Left colon (tissue), 2 donors: ENCODE measurements at places on chromosomes 13 and 19. TPM values are rescaled to one million over a fixed set of nuclear protein-coding genes. Genes with fewer than 3 reads are reported as not detected.

Gene APOC4
- not detected for total RNA-seq

Gene KCTD12
- total RNA-seq: 49.8 TPM

Gene ACP7
- not detected for total RNA-seq

DNA sequence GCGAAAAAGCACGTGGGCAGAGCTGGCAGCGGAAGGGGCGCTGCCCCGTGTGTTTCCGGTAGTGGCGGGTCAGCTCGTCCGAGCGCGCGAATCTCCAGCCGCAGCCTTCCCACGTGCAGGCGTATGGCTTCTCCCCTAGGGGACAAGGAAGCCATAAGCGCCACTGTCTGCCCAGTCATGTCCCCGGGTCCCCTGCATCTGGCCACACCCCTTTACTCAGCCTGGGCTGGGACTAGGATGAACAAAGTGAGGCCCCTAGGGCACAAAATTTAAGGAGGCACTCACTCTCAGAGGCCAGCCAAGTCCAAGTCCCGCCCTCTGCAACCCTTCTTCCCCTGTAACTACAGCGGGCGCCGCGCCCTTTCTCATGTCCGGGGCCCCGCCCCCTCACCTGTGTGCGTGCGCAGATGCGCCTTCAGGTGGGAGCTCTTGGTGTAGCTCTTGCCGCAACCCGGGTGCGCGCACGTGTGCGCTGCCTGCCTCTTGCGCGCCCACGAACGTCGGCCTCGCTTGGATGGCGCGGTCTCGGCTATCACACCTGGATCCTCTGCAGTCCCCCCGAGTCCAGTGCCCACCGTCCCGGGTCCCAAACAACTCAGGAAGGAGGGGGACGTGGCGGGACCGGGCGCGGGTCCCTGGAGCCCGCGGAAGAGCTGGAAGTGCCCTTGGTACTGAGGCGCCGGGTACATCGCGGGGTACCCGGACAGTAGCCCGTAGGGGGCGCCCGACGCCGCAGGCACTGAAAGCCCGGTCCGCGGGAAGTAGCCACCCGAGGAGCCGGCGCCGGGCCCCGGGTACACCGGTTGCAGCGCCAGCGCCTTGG lies 1.9 kb downstream of the KLF1 start:
- peak; percentile 97 for DNase-seq

- peak; percentile 23 for DNase-seq
Measured at GRCh38 chr19:6278740-6279619, 795 bp downstream of the MLLT1 start.

Gene ZNF556
- not detected for total RNA-seq

DNA sequence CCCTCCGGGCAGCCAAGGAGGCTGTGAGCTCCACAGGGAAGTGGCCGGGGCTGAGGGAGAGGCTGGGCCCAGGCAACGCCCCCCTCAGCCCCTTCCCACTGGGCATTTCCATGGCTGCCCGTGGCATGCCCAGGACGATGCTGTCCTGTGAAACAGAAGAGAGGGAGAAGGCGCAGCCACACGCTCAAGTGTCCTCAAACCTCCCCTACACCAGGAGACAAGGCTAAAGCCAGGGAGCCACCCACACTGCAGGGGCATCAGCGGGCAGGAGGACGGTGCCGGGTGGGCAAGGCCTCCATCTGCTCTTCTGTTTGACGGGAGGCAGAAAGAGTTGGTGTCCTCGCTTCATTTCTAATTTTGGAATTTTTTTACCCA lies 14.2 kb upstream of the PROZ start:
- DNase-seq: no peak

Gene PGLYRP2
- not detected for total RNA-seq

GRCh38 chr13:37143911-37144310 lies 38.4 kb upstream of the CSNK1A1L start:
- no peak for DNase-seq

Gene MAN2B1
- 77.9 TPM for total RNA-seq

- peak; percentile 51 for DNase-seq
Measured at GRCh38 chr19:10553943-10554381, 10.3 kb downstream of the ATG4D start.

DNA sequence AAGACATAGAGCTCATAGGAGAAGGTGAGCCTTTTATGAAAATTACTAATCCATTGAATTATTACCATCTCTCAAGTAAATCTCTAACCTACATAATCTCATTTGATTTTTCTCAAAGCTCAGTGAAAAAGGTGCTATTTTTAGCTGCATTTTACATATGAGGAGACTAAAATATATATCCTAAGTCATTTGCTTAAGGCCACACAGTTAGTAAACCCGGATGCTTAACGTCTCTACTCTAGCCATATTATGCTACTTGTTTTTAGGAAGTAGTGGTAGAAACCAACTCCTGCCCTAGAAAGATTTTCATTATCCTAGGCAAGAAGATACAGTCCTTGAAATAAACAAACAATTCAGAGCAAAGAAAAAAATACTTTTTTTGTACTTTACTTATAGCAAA lies 108.9 kb downstream of the RBM26 start:
- no peak for DNase-seq

GRCh38 chr19:277581-278165 lies 13.5 kb downstream of the PLPP2 start:
- no peak for DNase-seq

GRCh38 chr19:7520131-7521051 lies 2.0 kb upstream of the MCOLN1 start:
- no peak for DNase-seq

- DNase-seq: peak; percentile 76
Measured at GRCh38 chr13:21670006-21670882, 629 bp upstream of the FGF9 start.

DNA sequence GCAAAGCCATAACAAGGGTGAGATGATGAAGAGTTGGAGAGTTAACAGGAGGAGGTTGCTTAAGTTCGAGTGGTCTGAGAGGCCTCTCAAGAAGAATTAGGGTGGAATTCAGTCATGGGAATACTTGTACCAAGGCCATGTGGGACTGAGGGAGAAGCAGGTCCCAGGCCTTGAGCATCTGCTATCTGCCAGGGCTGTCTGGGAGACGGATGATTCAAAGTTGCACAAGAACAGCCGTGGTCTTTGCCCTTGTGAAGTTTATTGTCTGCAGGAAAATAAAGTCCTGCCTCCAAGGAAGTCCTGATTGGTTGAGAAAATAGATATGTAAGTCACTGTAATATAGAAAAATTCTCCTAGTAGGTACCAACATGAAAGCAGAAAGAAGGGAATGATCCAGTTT lies 178.8 kb upstream of the RFC3 start:
- peak; percentile 41 for DNase-seq

GRCh38 chr13:113553511-113554332 lies 30.8 kb upstream of the TFDP1 start:
- no peak for DNase-seq

Gene VSTM1
- total RNA-seq: not detected

Gene LYPD3
- total RNA-seq: 0.56 TPM

DNA sequence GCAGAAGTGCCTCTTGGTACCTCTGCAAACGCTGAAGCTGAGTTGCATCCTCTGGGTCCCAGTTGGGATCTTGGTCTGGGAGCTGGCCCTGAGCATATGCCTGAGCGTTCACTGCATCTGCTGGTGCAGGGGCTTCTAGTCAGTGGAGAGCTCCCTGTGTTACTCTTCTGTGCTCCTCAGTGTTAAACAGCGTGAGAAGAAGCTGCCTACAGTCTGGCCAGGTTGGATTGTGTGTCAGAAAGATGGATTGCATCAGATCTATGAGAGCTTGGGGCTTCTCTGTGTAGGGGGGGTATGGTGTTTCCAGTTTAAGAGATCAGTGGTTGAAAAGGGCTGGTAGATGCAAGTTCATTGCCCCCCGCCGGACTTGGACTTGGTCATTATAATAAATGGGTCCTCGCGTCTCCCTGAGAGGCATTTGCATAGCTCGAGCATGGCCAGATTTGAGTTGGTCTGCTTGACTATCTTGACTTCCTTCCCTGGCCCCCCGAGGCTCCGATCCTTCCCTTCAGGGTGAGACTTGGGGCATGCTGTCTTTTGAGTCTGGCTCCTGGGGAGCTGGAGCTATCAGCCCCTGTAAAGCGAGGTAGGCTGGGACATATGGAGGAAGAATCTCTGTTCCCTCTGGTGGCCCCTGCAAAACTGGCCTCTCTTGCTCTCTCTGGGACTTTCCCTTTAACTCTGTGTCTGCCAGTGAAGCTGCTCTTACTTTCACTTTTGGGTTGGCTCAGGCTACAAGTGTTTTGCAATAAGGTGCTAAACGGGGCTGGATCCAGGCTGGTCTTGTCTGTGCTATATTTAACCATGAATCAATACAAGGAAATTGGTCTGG lies 52.9 kb downstream of the OR10H4 start:
- DNase-seq: no peak

DNA sequence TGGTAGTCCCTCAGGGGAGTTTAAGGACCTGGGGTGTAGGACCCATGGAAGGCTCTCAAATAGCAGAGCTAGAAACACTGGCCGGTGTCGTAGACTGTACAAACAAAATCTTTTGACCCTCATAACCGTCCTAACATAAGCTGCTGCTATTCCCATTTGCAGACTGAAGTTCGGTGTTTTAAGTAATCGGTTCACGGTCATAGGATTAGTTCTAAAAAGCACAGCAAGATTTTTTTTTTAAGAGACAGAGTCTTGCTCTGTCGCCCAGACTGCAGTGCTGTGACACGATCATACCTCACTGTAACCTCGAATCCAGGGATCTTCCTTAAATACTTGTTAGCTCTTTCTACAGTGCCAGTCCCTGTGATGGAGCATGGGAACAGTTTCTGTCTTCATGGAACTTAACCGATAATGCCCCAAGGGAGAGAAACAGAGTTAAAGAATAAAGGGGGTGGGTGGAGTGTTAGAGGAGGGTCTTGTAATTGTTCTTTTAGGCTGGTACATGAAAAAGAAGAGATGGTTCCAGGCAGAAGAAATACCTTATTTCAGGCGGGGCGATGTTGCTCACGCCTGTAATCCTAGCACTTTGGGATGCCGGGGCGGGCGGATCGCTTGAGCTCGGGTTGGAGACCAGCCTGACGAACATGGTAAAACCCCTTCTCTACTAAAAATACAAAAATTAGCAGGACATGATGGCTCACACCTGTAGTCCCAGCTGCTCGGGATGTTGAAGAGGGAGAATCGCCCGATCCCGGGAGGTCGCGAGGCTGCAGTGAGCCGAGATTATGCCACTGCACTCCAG lies 475 bp upstream of the ZC3H4 start:
- DNase-seq: no peak

GRCh38 chr13:45119469-45119990 lies 780 bp upstream of the GTF2F2 start:
- DNase-seq: no peak

Gene USP12
- total RNA-seq: 32.2 TPM

Gene FFAR2
- total RNA-seq: 1.2 TPM

Gene FPR3
- 7.5 TPM for total RNA-seq

DNA sequence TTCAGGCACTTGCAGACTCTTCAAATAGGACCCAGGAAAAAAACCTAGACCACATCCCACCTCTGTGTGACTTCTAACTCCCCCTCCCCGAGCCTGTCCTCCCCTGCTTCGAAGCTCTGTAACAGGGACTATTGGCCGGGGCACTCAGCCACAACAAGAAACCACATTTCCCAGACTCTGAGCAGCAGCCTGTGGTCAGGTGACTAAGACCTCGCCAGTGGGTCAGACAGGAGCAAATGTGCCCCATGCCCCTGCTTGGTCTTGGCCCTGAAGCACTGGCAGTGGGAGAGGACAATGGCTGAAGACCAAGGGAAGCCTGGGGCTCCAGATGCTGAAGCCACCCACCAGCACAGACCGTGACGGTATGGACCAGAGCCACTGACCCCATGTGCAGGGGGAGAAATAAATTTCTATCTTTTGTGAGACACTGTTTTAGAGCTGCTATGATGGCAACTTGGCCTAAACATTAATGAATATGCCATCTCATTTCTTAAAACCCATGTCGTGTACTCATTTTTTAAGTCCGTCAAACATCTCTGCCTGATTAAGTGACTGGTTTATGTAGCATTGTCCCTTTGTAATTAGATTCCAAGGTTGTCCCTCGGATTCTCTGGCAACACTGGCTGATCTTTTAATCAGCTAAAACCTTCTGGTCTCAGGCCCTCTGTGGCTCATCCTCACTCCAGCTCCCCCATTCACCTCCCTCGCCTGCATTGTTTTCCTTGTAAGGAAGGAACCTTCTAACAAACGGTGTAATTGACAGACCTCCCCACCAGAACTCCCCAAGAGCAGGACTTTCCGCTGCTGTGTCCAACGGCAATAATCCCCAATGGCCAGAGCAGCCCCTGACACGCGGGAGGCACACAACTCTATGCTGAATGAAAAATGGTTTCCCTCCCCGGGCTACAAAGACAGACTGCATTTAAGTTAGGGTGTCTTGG lies 98.4 kb downstream of the STK24 start:
- DNase-seq: no peak

Gene SLC46A3
- 48.7 TPM for total RNA-seq

Gene SBK3
- total RNA-seq: not detected

DNA sequence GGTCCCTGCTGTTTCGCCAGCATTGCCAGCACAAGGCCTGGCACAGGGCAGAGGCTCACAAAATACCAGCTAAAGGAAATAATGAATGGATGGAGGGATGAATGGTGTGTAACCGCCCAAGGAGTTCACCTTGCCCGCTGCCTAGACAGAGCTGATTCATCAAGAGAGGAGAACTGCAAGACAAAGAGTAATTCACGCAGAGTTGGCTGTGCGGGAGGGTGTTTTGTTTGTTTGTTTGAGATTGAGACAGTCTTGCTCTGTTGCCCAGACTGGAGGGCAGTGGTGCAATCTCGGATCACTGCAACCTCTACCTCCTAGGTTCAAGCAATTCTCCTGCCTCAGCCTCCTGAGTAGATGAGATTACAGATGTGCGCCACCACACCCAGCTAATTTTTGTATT lies 3.0 kb downstream of the OPA3 start:
- no peak for DNase-seq

Gene CAPN12
- 10.1 TPM for total RNA-seq

GRCh38 chr13:109939180-109939579 lies 152.8 kb upstream of the IRS2 start:
- DNase-seq: no peak

DNA sequence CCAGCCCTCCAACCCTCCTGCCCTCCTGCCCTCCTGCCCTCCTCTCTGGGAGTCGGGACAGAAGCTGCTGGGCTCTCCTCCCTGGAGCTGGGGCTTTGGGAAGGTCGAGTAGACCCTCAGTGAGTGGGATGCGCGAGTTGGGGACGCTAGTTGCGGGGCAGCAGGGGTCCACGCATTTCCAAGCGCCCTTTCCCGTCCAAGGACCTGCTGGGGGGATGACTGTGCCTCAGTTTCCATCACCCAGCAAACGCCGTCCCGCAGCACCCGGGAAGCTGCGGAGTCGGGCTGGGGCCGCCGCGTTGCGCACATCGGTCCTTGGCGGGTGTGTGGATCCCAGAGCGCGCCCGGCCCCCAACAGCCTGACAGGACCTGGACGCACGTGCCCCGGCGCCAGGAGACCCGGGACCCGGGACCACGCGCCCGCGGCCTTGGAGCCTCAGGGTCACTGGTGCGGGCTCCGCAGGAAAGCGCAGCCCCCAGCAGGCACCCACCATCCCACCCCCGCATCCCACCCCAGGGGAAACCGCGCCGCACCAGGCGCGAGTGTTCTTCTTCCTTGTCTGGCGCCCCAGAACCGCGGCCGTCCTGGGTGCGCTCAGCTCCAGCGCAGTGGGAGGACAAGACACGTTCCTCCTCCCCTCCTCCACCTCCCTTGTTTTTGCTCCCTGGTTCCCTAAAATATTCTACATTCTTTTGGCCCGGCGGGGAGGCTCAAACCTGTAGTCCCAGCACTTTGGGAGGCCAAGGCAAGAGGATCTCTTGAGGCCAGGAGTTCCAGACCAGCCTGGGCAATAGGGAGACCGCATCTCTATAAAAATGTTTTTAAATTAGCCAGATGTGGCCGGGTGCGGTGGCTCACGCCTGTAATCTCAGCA lies 9.2 kb downstream of the ONECUT3 start:
- DNase-seq: no peak

GRCh38 chr13:32734511-32734910 lies 148.3 kb downstream of the PDS5B start:
- no peak for DNase-seq

Gene LIN37
- total RNA-seq: 6.1 TPM

Gene ONECUT3
- not detected for total RNA-seq

Gene METTL21C
- total RNA-seq: not detected

Gene SULT2A1
- total RNA-seq: not detected
